ENCODE measurements at places on chromosomes 6 and 20.

GRCh38 chr6:87905101-87905641, 142.5 kb upstream of the SPACA1 start:
- no peak for DNase-seq

GRCh38 chr6:163823577-163823976, 409.1 kb downstream of the QKI start:
- no peak for DNase-seq

DNA sequence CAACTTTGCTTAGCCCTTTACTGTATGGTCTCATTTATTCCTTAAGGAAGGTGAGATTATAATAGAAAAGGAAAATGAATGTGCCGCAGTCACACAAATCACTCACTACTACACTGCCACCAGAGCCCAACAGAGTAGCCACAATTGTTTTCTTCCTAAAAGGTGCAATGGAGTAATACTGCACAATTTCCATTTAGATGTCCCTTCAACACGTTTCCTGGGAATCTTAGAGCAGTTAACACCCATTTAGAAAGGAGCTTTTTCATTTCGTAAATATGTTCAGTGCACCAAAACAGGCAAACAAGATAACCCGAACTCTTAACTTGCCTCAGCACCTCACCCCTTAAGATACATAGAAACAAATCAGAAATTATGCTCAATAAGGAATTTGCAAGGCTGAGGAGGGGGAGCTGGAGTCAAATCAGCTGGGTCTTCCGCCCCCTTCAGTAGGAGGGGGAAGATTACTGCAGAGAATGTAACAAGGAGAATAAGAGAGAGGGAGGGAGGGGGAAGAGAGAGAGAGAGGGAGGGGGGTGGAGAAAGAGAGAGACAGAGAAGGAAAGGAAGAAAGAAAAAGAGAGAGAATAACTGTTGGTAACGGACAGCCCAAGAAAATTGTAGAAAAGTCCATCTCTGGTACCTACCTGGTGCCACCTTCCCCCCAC, 155.5 kb downstream of the BCAS1 start:
- no peak for DNase-seq

DNA sequence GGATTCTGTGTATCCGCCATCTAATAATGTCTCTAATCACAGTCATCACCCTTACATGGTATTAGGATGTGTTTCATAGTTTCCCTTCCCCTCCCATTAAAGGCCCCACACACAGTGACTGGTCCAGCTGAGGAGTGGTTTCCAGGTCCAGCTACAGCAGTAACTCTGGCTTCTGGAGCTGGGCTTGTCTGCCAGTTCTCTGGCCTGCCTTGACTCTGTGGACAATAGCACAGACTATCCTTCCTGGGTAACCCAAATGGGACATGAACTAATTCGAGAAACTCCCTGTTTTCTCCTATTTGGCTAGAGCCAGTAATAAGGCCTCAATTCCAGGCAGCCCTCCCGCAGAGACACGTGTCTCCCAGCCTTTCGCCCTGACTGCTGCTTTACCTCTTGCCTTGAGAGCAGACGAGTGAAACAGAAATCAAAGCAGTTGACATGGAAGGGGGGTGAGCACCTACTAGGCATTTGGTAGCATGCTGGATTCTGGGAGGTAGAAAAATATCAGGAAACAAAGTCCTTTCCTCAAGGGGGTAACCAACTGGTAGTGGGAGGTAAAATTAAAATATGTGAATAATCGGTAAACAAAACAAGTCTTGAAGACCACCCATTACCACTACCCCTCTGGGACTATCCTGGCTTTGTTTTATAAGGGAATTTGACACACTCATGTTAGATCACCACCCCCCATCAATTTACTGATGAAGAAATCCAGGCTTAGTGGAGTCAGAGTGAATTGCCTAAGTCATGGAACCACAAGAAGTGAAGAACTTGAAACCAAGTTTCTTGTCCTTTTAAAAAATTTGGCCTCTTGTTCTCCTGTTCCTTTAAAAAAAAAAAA, 1.2 kb downstream of the TRAF3IP2 start:
- DNase-seq, result no peak

DNA sequence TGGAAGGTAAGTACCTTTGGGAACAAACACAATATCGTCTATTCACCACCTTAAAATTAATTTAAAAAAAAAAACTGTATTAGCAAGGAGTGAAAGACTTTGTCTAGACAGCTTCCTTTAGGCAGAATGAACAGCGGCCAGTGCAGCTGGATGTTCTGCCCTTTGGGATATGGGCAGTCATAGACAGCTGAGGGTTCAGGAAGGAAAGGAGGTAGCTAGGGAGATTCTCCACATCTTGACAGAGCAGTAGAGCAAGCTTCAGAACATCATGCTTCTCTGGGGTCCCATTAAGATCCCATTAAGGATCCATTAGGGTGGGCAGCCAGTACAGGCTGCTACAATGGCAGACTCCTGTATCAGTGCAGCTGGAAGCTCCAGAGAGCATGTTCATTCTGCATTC, 46.5 kb upstream of the PLCB4 start:
- DNase-seq, result no peak

DNA sequence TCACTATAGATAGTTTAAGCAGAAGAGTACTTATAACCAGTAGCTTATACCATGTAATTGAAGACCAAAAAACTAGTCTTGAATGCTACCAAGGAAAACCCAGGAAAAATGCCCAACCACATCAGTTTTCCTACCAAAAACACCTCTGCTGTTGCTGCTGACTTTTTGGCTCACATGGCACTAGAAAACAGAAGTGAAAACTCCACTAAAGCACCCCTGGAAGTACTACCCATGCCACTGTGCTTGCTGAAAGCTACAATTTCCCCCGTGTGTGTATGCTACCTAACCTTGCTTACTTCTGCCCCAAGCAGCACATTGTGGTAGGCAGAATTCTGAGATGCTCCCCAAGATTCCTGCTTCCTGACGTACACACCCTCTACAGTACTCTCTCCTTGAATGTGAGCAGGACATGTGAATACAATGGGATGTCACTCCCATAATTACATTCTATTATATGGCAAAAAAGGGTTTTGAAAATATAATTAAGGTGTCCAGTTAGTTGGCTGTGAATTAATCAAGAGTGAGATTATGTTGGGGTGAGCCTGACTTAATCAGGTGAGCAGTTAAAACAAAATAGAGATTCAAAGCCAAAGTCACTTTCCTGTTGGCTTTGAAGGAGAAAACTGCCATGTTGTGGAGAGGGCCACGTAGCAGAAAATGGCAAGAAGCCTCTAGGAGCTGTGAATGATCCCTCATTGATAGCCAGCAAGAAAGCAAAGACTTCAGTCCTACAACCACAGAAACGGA, 209.8 kb upstream of the MARCKS start:
- no peak for DNase-seq

- no peak for DNase-seq
Measured at GRCh38 chr6:169830876-169831275, 79.5 kb downstream of the ERMARD start.

- DNase-seq, result peak; percentile 69
Measured at GRCh38 chr20:49668181-49668877, 45.3 kb downstream of the B4GALT5 start.

GRCh38 chr20:38164624-38165088, 414 bp downstream of the TGM2 start:
- DNase-seq, result no peak

DNA sequence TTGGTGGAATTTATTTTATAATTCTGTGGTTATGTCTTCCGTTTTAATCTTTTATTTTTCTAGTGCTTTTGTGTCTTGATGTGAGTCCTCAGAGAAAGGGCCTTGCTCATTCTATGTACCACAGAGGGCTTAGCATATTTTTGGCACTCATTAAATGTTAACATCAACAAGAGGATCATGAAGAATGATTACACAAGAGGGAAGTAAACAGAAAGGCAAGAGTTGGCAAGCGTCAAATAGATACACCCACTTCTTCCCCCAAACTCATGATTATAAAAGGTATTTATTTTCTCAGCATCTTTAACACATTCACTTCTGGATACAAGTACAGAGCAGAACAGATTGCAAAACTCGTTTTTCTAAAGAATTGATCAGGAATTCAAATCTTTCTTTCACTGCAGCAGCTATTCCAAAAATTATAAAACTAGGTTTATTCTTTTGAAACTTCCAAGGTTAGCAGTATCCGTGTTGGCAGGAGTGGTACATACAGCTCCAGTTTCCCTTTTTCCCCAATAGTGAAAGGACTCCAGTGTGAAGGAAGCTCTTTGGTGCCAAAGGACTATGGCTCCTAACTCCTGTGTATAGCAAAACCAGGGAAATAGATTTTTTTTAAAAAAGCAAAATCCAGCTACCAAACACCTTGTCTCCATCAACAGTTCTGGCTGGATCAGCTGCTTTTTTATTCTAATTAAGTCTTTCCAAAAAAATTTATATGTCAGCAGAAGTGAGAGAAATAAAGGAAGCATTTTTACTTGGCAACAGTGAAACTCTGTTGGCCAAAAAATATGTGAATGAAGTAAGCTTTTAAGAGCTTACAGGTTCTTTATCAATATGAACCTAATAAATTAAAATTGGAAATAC, 221.9 kb downstream of the ADGRG6 start:
- DNase-seq, result no peak

- no peak for DNase-seq
Measured at GRCh38 chr20:57025666-57026224, 240.7 kb downstream of the BMP7 start.

GRCh38 chr20:49568278-49569151, 578 bp upstream of the PTGIS start:
- DNase-seq, result no peak

GRCh38 chr6:26739811-26740210, 80.3 kb upstream of the ZNF322 start:
- no peak for DNase-seq

- no peak for DNase-seq
Measured at GRCh38 chr20:50876063-50876685, 55.1 kb downstream of the ADNP start.

- no peak for DNase-seq
Measured at GRCh38 chr20:55116598-55116997, 641.2 kb downstream of the DOK5 start.

DNA sequence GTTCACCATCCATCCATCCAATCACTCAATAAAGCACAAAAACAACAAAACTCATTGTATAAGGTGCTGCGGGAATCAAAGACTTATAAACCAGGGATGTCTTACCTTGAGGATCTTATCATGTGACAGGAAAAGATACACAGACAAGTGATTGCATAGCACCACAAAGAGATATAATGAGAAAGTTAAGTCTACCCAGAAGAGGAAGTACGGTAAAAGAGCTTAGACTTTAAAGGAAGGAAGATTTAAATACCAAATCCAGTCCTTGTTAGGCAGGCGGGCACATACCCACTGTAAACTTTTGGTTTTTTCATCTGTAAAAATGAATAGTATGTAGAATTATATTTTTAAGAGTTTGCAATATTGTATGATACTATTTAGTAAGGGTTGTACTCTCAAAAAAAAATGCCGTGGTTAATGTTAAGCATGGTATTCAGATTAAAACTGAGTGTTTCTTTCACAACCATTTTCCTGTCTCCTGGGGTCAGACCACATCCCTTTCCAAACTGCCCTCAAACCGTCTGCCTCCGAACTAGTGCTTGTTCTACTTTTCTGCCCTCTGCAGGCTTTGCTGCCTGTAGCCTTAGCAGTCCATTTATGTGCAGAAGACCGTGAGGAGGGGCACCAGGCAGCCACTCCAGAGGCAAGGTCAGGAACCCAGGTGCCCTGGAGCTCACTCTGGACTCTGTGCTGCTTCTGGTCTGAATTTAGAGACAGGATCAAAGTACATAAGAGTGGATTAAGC, 179.5 kb upstream of the SYNDIG1 start:
- no peak for DNase-seq

DNA sequence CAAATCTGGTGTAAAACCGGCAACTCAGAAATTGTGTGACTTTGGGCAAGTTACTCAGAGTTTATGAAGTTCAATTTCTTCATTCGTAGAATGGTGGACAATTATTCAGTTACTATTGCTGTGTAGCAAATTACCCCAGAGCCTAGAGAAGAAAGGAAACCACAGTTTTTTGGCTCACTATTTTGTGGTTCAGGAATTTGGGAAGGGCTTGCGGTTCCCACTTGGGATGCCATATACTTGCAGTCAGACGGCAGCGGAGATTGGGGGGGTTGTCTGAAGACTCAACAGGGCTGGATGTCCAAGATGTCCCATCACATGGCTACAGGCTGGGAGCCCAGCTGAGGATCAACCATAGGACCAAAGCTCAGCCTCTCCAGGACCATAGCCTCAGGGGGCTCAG, 108.1 kb downstream of the PCSK2 start:
- DNase-seq, result no peak
